ENCODE measurements at places on chromosomes 5 and 9. TPM values are rescaled to one million over a fixed set of nuclear protein-coding genes. Genes with fewer than 3 reads are reported as not detected.

- no peak for DNase-seq
These were observed 14.4 kb upstream of the SLC2A8 start for GRCh38 chr9:127382541-127382940.

ANGPTL2 gene
- polyA plus RNA-seq = 108 TPM

IFNA10 gene
- polyA plus RNA-seq = not detected

CSF2 gene
- polyA plus RNA-seq = not detected

GRCh38 chr5:158886086-158886485 lies 213.6 kb downstream of the EBF1 start:
- DNase-seq = no peak

CKMT2 gene
- 0.11 TPM for polyA plus RNA-seq

CENPK gene
- 4.2 TPM for polyA plus RNA-seq

DNA sequence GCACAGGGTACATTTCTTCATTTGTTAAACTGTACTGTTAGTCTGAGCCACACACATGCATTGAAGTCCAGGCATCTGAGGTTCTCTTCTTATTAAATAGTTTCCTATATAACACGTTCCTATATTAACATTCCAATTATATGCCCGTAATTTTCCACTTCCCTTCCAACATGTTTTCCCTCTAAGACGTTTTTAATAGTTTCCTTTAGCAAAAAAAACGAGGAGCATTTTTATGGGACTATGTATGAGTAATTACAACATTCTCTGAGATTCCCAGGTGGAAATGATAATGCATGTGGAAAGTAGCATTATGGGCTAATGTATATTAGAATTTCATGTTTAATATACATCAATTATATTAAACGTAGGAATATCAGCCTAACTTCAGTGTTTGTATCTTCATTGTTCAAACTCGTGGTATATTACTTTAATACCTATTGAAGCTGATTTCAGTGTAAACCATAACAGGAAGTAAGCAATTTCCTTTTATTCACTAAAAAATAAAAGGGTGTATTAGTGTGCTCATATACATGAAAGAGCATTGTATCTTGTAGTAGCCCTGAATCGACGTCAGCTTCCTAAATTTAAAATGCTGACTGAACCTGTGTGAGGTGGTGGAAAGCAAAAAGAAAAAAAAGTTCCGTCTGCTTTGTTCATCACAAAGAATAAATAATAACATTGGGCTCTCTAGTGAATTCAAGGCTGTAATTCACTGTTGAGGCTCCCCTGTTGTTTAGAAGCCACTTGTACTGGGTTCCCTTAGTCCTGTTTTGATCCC lies 11.3 kb downstream of the SMARCA2 start:
- no peak for DNase-seq

GRCh38 chr5:140273401-140273877 lies 29.5 kb downstream of the PFDN1 start:
- no peak for DNase-seq

PDE8B gene
- 0.02 TPM for polyA plus RNA-seq

DNA sequence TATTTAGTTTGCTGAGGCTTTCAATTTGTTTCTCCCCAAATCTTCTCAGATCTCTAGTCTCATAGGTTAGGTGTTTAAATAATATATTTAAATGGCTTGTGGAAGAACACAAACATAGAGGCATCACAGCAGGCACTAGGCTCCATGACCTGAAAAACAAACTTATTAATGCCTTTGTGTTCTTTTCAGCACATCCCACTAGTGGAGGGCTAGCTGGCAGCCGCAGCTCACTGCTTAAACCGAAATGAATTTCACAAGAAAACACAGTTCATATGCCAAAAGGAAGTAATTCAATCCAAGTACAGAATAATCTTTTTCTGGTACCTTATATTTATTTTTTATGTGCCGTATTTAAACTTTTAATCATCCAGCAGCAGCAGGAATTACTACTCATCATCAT lies 382.5 kb downstream of the PLK2 start:
- no peak for DNase-seq

TRAF1 gene
- 4.0 TPM for polyA plus RNA-seq

DNA sequence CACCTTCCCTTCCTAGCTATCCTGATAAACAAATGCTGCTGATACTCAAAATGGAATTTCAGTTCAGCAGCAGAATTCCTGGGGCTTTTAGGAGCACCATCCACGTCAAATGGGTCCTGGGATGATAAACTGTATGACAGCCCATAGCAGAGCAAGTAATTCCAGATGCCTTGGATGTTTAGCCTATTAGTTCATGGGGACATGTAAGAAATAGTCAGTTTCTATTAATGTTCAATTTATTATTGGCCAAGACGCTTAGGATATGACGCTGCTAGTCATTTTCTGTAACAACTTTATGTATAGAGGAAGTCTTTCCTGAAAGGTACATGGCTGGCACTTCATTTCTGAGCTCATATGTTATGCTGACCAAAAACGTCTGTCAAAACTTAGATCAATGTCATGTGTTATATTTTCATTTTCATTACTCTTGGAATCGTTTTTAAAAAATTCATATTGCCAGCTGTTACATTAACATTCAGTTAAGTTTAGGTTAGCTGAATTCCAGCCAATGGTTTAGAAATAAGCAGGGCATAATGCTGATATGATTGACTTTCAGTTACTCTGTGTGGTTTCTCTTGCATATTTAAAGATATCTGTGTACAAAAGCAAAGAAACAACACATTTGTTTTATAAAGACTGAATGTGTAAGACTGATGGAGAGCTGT lies 243.8 kb downstream of the CSNK1G3 start:
- peak; percentile 36 for DNase-seq

DNA sequence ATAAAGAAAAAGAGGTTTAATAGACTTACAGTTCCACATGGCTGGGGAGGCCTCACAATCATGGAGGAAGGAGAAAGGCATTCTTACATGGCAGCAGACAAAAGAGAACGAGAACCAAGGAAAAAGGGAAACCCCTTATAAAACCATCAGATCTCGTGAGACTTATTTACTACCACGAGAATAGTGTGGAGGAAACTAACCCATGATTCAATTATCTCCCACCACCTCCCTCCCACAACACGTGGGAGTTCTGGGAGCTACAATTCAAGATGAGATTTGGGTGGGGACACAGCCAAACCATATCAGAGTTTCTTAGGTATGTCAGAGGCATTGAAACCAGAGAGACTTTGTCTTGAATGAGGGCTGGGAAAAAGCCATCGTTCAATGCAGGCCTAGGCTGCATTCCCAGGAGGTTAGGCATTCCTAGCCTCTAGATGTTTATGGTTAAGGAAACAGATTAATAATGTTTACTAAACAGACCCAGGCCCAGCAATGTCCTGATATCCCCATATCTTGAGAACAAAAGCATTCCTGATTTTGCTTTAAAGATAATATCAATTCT lies 7.5 kb upstream of the PAIP1 start:
- DNase-seq = no peak

- DNase-seq = no peak
These were observed 1190.1 kb downstream of the CDH12 start for GRCh38 chr5:21663082-21663481.

TMEM174 gene
- polyA plus RNA-seq = not detected

PRR16 gene
- 27.2 TPM for polyA plus RNA-seq

ROR2 gene
- 12.3 TPM for polyA plus RNA-seq

DNA sequence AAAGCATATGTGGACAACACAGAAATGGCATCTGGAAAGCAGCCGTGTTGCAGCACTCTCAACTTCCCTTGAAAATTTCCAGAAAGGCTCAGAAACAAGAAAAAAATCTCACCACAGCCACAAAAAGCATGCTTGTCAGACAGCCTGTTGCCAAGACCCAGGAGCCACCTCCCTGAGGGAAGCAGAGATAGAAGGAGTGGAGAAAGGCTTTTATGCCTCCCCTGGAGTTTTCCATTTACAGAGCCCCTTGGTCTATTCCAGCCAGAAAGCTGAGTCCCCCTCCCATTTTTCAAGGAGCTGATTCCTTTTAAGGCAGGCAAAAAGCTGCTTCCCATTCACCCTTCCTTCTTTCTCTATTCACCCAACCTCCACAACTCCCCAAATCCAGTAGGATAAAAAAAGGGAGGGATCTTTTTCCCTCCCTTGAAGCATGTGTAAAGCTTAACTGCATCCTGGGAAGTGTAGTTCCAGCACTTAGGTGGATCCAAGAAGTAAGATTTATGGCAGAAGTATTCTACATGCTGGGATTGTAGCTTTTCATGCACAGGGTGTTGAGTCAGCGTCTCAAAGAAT lies 37.1 kb upstream of the PALM2AKAP2 start:
- DNase-seq = no peak

DOLPP1 gene
- polyA plus RNA-seq = 13.2 TPM

FSTL4 gene
- 0.20 TPM for polyA plus RNA-seq

- DNase-seq = no peak
These were observed 75.5 kb downstream of the SSBP2 start for GRCh38 chr5:81675420-81675819.

ARL10 gene
- 5.4 TPM for polyA plus RNA-seq

GRCh38 chr9:91039125-91039834 lies 237.7 kb downstream of the SYK start:
- DNase-seq = no peak

CTNND2 gene
- not detected for polyA plus RNA-seq

GRCh38 chr9:79603222-79603920 lies 31.6 kb downstream of the TLE4 start:
- DNase-seq = no peak

- no peak for DNase-seq
These were observed 79.2 kb downstream of the MAST4 start for GRCh38 chr5:66675406-66675805.

DNA sequence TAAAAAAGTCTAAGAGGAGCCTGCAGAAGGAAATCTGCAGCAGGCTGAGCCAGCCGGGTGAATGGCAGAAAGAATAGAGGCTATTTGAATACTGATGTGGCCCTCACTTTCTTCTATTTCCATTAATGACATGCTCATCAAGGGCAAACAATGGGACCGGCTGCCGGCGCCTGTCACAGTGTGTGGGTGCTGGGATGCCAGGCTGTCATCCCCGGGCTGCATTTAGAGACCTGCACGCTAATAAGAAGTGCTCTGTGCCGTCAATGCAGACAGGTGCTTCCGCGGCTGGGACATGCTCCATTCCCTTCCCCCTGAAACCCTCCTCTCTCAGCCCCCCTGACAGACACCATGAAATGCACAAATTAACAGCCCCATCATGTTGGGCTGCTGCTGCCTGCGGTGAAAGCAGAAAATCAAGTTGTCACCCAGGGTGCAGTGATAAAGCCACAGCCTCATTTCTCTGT lies 217.7 kb upstream of the TBCA start:
- DNase-seq = no peak

- no peak for DNase-seq
These were observed 111.2 kb downstream of the SMARCA2 start for GRCh38 chr9:2126331-2126803.

- no peak for DNase-seq
These were observed 1730.6 kb downstream of the EFNA5 start for GRCh38 chr5:105940181-105940580.

DNA sequence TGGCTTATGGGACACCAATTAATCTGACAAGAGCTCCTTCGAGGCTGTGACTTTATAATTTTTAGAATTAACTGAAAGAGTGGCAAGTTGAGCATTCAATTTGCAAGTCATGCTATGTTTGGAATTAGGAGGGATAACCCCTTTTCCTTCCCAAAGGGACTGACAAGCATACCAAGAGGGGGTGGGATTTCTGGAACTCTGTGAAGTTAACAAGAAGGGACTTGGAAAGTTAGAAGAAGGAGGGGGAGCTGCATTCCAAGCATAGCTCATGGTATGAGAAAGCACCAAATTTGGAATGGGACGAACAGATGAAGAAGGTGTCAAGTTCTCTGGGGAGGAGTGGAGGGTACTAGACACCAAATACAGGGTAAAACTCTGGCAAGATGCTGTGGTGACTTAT lies 8.9 kb upstream of the PALM2AKAP2 start:
- peak; percentile 67 for DNase-seq

GRCh38 chr9:33029231-33029786 lies 4.2 kb downstream of the DNAJA1 start:
- peak; percentile 38 for DNase-seq

DNA sequence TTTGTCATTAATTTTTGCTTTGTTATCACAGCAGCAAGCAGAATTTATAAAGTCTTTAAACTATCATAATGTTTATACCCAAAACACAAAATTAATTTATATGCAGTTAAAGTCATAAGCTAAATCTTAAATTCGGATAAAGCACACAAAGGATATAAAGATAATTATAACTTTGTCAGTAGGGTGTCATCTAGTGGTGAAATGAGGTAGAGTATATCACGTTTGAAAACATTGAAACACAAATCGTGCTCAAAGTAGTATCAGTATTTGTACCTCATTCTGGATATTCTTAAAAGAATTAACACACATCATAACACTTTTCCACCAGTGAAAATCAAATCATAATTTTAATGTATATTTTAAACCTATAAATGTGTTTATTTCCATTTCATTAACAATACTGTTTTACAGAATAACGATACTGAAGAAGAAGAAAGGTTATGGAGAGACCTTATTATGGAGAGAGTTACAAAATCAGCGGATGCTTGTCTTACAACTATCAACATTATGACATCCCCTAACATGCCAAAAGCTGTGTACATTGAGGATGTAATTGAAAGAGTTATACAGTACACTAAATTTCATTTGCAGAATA lies 129.5 kb downstream of the NIPBL start:
- no peak for DNase-seq

DNA sequence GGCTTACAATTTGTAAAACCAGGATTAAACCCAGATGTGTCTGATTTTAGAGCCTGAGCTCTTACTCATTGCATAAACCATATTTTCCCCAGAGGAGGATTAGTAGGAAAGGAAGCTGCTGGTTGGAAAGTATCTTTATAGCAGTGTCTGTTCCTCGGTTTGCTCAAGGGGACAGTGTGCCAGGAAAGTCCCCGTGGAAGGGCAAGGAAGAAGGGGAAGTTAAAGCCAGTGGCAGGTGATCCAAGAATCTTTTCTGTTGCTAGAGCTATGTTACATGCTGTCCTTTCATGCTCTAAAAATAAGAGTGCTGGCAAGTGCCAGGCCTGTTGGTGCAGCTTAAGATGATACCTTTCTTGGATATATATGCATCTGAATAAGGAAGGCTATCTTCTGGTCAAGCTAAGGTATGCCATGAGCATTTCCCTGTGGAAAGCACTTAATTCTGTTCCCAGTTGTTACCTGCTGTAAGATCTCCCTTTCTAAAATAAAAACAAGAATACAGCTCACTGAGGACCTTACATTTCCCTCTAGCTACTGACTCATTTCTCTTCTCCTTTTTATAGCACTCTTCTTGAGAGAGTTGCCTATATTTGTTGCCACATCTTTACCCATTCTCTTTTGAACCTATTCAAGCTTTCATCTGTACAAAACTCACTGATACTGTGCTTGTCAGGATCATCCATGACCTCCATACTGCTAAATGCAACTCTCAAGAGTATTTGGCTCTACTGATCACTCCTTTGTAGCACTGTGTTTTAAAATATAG lies 8.0 kb downstream of the PDCD1LG2 start:
- DNase-seq = no peak

TSSK1B gene
- polyA plus RNA-seq = not detected

- DNase-seq = no peak
These were observed 448.6 kb downstream of the ZNF608 start for GRCh38 chr5:124297826-124298225.

DNA sequence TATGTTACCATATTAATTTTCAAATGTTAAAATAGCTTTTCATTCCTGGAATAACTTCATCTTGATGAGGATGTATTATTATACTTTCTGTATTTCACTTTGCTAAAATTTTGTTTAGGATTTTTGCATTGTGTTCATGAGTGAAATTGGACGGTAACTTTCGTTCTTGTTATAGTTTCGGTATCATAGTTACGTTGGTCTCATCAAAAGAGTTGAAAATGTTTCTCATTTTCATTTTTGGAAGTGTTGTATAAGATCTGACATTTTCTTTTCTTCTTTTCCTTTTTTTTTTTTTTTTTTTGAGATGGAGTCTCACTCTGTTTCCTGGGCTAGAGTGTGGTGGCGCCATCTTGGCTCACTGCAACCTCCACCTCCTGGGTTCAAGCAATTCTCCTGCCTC lies 20.0 kb downstream of the PRRT1B start:
- DNase-seq = no peak
